ENCODE measurements at places on chromosomes 5 and 9. TPM values are rescaled to one million over a fixed set of nuclear protein-coding genes. Genes with fewer than 3 reads are reported as not detected.

- H3K4me3 ChIP-seq = no peak overlapping the region
- H3K36me3 ChIP-seq = no peaks in the 10 kb centered on the region
- peaks cover 3% of the 10 kb centered on the region for H3K27me3 ChIP-seq
- no peak overlapping the region for H3K27ac ChIP-seq
Measured at GRCh38 chr9:136875155-136875554, 9.0 kb upstream of the EDF1 start.

DNA sequence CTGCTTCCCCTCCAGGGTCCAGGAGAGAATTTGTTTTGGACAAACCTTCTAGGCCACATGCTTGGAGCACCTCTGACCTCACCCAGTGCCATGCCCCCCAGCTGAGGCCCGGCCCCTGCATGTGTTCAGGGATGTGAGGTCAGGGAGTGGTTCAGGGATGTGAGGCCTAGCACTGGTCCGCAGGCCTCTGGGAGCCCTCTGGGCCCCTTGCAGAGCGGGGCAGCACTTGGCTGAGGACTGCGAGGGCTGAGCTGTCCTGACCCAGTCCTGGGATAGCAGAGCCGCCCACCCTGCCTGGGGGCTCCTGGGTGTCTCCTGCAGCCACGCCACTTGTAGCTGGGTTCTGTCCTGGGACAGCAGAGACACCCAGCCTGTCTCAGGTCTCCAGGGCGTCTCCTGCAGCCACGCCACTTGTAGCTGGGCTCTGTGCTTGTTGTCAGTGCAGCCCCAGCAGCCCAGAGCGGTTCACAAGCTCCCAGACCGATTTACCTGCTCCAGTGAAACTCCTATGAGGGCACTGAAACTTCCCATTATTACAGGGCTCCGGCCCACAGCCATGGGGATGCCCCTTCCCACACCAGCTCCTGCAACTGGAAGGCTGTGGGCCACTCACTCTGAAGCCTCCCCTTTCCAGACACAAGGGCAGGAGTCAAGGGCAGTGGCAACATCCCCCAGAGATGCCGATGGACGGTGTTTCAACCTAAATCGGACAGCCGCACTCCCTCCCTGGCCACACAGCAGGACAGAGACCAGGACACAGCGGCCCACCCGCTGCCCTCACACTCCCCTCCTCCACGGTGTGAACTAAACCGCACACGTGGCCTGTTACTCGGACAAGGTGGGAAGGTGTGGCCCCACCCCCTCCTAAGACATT, 5.4 kb upstream of the CEP72 start:
- no peaks in the 10 kb centered on the region for H3K36me3 ChIP-seq
- peaks cover 8% of the 10 kb centered on the region for H3K27me3 ChIP-seq
- H3K4me1 ChIP-seq = peaks cover 4% of the 10 kb centered on the region
- no peak overlapping the region for H3K27ac ChIP-seq
- peak; percentile 66 for DNase-seq

- no peak overlapping the region for H3K4me3 ChIP-seq
- H3K27ac ChIP-seq = no peak overlapping the region
- peaks cover 18% of the 10 kb centered on the region for H3K4me1 ChIP-seq
Measured at GRCh38 chr5:16726538-16726946, 109.7 kb upstream of the RETREG1 start.

GRCh38 chr9:129173296-129174101, 4.6 kb downstream of the IER5L start:
- H3K4me3 ChIP-seq = peak overlapping the region; percentile 85
- no peaks in the 10 kb centered on the region for H3K36me3 ChIP-seq
- peaks cover 26% of the 10 kb centered on the region for H3K4me1 ChIP-seq
- no peaks in the 10 kb centered on the region for H3K27me3 ChIP-seq
- DNase-seq = no peak

DNA sequence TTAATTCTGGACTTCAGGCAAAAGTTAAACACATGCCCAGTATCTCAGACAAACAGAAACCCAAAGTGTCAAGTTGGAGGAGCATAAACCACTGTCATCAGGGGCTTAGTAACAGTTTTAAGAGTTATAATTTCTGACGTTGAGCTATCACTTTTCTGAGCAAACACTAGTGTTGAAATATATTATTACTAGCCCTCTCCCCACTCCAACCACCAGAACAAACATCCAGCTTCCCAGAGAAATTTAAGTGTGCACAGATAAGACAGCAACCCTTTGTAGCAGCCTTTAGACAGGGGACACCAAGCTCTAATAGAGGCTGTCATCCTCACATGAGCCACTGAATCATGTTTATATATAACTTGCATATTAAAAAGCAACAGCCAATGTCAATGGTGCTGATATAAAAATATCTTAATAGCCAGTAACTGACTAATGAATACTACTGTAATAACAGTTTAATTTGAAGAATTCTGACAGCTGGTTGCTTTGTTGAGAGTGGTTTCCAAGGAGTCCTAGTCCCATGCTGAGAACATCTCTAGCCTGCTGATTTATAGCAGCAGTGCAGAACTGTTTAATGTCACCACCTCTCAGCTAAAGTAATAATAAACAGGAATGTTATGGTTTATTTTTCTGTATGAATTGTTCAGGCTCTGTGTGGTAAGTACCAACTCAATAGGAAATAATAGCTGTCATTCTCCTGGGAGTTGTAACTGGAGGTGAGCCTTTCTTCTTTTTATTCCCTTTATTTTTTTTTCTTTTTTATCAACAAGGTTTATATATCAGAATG, 528.7 kb upstream of the ZNF608 start:
- H3K27me3 ChIP-seq = peaks cover 4% of the 10 kb centered on the region
- DNase-seq = no peak
- no peaks in the 10 kb centered on the region for H3K36me3 ChIP-seq
- no peak overlapping the region for H3K27ac ChIP-seq
- no peak overlapping the region for H3K4me3 ChIP-seq

- no peaks in the 10 kb centered on the region for H3K36me3 ChIP-seq
- H3K4me1 ChIP-seq = no peaks in the 10 kb centered on the region
- no peak overlapping the region for H3K4me3 ChIP-seq
- no peak overlapping the region for H3K27ac ChIP-seq
Measured at GRCh38 chr9:90847971-90848370, 46.4 kb downstream of the SYK start.

DNA sequence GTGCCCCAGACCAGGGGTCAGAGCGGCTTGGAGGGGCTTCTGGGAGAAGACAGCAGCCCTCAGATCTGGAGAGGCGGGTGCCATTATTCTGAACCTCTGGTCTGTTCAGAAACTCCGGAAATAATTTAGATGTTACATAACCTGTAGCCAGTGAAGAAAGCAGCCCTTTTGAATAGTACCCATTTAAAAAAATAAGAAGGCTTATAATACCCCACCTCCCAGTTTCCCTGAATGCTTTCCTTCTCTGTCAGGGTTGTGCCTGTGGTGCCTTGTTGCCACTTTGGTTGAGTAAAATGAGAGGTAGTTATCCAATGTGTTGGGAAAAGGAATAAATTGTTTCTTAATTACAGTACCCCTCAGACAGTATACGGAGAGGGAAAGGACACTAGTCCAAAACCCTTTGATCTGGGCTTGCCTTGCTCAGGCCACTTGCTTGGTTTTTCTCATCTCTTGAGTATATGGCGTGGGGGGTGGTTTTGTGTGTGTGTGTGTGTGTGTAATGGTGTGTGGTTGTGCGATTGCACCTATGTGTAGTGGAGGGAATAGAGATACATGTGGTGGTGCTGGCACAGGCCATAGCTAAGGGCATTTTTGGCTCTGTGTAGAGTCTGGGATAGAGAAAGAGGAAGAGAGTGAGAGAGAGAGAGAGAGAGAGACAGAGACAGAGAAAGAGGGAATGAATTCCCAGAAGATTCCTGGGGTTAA, 59.1 kb upstream of the TLR4 start:
- peak overlapping the region; percentile 60 for H3K4me3 ChIP-seq
- H3K36me3 ChIP-seq = no peaks in the 10 kb centered on the region
- no peak for DNase-seq
- peaks cover 18% of the 10 kb centered on the region for H3K27me3 ChIP-seq
- H3K4me1 ChIP-seq = peaks cover 21% of the 10 kb centered on the region
- peak overlapping the region; percentile 6 for H3K27ac ChIP-seq

DNA sequence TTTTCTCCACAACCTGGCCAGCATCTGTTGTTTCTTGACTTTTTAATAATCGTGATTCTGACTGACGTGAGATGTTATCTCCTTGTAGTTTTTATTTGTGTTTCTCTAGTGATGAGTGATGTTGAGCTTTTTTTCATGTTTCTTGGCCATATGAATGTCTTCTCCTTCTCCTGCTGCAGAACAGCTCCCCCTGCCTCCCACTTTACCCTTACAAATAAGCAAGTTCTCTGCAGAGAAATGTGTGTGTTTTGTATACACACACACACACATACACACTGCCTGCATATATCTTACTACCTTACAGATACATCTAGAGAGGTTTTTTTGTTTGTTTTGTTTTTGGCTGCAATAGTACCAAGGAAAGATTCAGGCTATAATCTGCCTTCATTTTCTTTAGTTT, 88.7 kb upstream of the PHF24 start:
- H3K27me3 ChIP-seq = peaks cover 50% of the 10 kb centered on the region
- DNase-seq = no peak
- H3K4me1 ChIP-seq = no peaks in the 10 kb centered on the region
- no peaks in the 10 kb centered on the region for H3K36me3 ChIP-seq

DNA sequence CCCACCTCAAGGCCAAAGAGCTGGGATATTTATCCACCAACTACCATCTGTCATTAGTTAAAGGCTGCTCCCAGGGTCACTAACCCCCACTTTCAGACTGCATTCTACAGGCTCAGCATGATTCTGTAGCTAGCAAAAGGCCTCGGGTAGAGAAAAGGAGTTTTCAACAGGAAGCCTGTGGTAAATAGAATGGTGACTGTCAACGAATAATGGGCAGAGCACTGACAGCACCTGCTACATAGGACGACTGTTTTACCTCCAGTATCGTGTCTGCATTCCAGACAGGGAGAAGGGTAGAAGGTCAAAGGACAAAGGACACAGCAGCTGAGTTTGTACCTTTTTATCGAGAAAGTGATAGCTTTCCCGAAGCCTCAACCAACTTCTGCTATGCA, 20.3 kb downstream of the MFAP3 start:
- no peak for DNase-seq
- no peaks in the 10 kb centered on the region for H3K27me3 ChIP-seq
- peaks cover 13% of the 10 kb centered on the region for H3K36me3 ChIP-seq
- H3K4me1 ChIP-seq = peaks cover 5% of the 10 kb centered on the region
- no peak overlapping the region for H3K27ac ChIP-seq
- H3K4me3 ChIP-seq = no peak overlapping the region

- H3K4me1 ChIP-seq = peaks cover 11% of the 10 kb centered on the region
- no peak overlapping the region for H3K27ac ChIP-seq
- H3K36me3 ChIP-seq = no peaks in the 10 kb centered on the region
- no peak overlapping the region for H3K4me3 ChIP-seq
- DNase-seq = peak; percentile 50
- peaks cover 24% of the 10 kb centered on the region for H3K27me3 ChIP-seq
Measured at GRCh38 chr5:171422495-171422894, 3.0 kb downstream of the FGF18 start.

- H3K27me3 ChIP-seq = no peaks in the 10 kb centered on the region
- no peak overlapping the region for H3K4me3 ChIP-seq
- no peak overlapping the region for H3K27ac ChIP-seq
- H3K4me1 ChIP-seq = peaks cover 14% of the 10 kb centered on the region
Measured at GRCh38 chr9:107170801-107171200, 112.3 kb upstream of the RAD23B start.

- H3K36me3 ChIP-seq = no peaks in the 10 kb centered on the region
- peaks cover 13% of the 10 kb centered on the region for H3K27me3 ChIP-seq
- no peak for DNase-seq
- H3K4me3 ChIP-seq = no peak overlapping the region
- peaks cover 11% of the 10 kb centered on the region for H3K4me1 ChIP-seq
- H3K27ac ChIP-seq = no peak overlapping the region
Measured at GRCh38 chr5:147057051-147057450, 177.8 kb upstream of the STK32A start.

- H3K27me3 ChIP-seq = no peaks in the 10 kb centered on the region
- H3K4me3 ChIP-seq = no peak overlapping the region
- H3K4me1 ChIP-seq = peaks cover 15% of the 10 kb centered on the region
- H3K36me3 ChIP-seq = no peaks in the 10 kb centered on the region
Measured at GRCh38 chr5:6861036-6861435, 147.8 kb downstream of the TENT4A start.

GRCh38 chr9:110602281-110602680, 22.7 kb upstream of the SVEP1 start:
- H3K27me3 ChIP-seq = no peaks in the 10 kb centered on the region
- DNase-seq = no peak
- no peak overlapping the region for H3K4me3 ChIP-seq
- H3K4me1 ChIP-seq = peaks cover 7% of the 10 kb centered on the region

- peaks cover 11% of the 10 kb centered on the region for H3K4me1 ChIP-seq
- DNase-seq = no peak
- H3K27ac ChIP-seq = no peak overlapping the region
- H3K36me3 ChIP-seq = peaks cover 12% of the 10 kb centered on the region
- no peak overlapping the region for H3K4me3 ChIP-seq
Measured at GRCh38 chr9:7028591-7028990, 270.8 kb downstream of the KDM4C start.

DNA sequence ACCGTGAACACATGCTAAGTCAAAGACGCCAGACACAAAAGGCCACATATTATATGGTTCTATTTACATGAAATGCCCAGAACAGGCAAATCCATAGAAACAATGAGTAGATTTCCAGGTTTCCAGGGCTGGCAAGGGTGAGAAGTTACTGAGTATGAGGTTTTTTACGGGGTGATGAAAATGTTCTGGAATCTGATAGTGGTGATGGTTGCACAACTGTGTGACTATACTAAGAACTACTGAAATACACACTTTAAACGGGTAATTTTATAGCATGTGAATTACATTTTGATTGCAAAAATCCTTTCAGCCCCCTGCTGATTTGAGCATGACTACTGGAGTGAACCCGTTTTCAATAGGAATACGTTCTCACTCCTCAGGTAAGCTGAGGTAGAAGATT, 46.7 kb upstream of the TBC1D9B start:
- no peak overlapping the region for H3K27ac ChIP-seq
- peaks cover 25% of the 10 kb centered on the region for H3K36me3 ChIP-seq
- H3K27me3 ChIP-seq = no peaks in the 10 kb centered on the region
- peaks cover 10% of the 10 kb centered on the region for H3K4me1 ChIP-seq
- no peak overlapping the region for H3K4me3 ChIP-seq

DNA sequence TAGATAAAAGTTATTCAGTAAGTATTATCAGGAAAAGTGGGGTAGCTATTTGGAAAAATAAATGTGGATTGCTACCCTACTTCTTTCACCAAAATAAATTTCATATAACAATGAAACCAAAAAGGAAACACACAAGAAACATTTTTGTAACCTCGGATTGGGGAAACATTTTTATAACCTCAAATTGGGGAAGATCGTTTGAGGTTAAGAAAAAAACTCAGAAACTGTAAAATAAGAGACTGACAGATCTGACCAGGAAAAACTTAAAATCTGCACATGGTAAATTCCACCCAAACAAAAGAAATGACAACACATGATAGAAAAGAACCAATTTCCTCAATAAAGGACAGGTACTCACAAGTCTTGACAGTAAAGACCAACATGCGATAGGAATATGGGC, 13.5 kb downstream of the EFCAB9 start:
- H3K4me1 ChIP-seq = peaks cover 5% of the 10 kb centered on the region
- DNase-seq = no peak
- H3K27me3 ChIP-seq = no peaks in the 10 kb centered on the region
- no peak overlapping the region for H3K27ac ChIP-seq
- H3K36me3 ChIP-seq = peaks cover 36% of the 10 kb centered on the region

GRCh38 chr9:123191260-123191659, 77.1 kb downstream of the STRBP start:
- H3K27ac ChIP-seq = no peak overlapping the region
- peaks cover 8% of the 10 kb centered on the region for H3K36me3 ChIP-seq
- H3K4me3 ChIP-seq = no peak overlapping the region
- no peak for DNase-seq

Gene HSD17B3
- total RNA-seq = not detected

Gene NEURL1B
- total RNA-seq = 7.6 TPM

Gene FGD3
- total RNA-seq = 5.5 TPM

Gene DDX46
- total RNA-seq = 46.0 TPM

Gene GRM6
- not detected for total RNA-seq

Gene SOX30
- total RNA-seq = not detected
